IPS-NIHi11 (cell line): ENCODE measurements at places on chromosomes 16 and 17.
A peak's percentile ranks its signal among the peaks of the same experiment; 100 is the strongest.

- no peak for DNase-seq
Observed at GRCh38 chr16:50298591-50299507, 32.5 kb downstream of the ADCY7 start.

GRCh38 chr16:23519282-23519681, 9.0 kb upstream of the GGA2 start:
- DNase-seq: no peak

- no peak for DNase-seq
Observed at GRCh38 chr16:25034911-25035310, 19.7 kb upstream of the ARHGAP17 start.

DNA sequence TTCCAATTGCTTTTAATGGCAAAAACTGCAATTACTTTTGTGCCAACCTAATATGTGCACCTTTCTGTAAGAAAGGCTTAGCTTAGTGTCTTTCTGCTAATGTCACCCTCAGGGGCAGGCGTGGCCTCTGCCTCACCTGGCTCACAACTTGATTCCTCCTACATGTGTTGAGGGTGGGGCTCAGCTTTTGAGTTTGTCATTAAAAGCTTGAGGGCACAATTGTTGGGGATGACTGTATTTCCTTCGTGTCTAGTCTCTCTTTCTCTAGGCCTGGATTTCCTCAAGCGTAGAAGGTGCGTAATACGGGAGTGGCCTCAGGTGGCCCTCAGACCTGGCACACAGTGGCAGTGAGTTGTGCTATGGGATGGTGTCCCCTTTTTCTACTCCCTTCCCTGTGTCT, 94.4 kb downstream of the CLEC16A start:
- no peak for DNase-seq

DNA sequence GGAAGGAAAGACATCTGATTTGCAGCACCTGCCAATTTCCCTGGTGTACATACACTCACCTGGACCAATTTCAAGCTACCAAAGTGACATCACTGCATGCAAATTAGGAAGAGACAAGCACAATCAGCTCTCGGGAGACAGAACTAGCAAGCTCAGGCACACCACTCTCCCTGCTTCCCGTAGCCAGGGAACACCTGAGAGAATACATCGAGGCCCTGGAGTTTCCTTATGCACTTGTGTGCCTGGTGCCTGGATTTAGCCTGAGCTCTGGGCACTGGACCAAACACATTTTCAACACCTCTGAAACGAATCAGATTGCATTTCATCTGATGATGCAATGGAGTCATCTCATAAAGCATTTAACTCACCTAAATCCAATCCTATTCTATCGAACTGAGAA, 110.5 kb downstream of the HS3ST2 start:
- no peak for DNase-seq

DNA sequence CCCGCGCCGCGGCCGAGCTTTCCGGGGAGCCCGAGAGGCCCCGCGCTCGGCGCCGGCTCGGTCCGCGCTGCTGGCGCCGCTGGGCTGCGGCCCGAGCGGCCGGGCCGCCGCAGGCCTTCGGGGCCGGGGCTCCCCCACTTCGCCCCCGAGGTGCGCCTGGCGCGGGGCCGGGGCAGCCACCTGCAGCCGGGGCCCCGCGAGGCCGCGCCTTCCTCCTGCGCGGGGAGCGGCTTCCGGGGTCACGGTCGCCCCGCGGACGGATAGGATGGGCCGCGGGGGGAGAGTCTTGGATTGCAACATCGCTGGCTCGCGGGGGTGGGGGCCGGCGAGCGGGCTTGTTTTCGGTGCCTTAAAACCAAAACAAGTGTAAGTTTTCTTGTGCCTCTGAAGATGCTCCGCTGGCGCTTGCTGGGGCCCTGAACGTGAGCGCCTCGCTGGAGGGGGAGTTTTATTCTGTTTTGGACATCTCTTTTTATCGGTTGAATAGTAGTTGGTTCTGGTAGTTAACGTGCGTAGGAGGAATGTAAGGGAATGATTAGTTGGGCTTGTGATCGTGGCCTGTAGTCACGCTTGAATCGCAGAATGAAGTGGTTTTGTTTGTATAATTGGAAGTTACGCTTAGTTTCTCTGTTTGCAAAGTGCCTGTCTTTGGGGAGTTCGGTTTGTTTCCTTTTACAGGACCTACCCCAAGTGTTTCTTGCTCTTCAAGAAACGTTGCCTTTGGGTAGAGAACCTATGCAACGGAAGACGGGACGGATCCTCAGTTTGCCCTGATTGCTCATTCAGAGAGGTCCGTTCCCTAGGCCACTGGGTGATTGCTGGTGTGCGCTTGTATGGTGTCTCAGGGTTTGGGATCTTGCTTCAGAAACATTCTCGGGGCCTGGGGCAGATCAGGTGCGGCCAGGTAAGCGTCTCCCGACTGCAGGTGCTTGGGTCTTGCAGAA, 724 bp downstream of the UBE2I start:
- DNase-seq: no peak

DNA sequence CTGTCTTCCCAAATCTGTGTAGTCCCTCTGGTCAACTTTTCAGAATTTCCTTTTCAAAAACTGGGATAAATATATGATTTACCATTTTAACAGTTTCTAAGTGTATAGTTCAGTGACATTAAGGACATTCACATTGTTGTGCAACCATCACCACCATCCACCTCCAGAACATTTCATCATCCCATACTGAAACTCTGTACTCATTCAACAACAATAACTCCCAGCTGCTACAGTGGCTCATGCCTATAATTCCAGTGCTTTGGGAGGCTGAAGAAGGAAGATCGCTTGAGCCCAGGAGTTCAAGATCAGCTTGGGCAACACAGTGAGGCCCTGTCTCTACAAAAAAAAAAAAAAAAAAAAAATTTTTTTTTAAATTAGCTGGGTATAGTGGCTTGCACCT, 131.0 kb downstream of the AATF start:
- DNase-seq: no peak

DNA sequence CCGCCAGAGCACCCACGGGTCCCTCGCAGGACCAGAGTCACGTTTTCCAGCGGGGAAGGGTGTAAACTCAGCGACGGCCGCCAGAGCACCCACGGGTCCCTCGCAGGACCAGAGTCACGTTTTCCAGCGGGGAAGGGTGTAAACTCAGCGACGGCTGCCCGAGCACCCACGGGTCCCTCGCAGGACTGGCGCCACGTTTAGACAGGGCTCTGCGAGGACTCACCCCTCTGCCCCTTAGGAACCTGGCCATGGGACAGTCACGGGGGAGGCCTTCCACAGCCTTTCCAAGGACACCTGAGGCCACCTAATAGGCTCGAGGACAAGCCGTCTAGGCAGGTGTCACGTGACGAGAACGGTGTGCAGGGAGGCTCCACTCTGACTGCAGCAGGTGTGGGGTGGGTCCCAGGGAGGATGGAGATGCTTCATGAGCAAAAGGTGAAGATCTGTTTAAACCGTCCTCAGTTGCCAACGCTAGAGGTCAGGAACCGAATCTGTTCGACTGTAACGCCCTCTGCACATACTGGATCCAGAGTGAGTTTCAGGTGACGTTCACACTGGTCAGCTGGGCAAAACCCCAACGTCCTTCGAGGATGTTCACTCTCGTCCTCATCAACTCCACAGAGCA, 48.0 kb upstream of the METRNL start:
- no peak for DNase-seq

DNA sequence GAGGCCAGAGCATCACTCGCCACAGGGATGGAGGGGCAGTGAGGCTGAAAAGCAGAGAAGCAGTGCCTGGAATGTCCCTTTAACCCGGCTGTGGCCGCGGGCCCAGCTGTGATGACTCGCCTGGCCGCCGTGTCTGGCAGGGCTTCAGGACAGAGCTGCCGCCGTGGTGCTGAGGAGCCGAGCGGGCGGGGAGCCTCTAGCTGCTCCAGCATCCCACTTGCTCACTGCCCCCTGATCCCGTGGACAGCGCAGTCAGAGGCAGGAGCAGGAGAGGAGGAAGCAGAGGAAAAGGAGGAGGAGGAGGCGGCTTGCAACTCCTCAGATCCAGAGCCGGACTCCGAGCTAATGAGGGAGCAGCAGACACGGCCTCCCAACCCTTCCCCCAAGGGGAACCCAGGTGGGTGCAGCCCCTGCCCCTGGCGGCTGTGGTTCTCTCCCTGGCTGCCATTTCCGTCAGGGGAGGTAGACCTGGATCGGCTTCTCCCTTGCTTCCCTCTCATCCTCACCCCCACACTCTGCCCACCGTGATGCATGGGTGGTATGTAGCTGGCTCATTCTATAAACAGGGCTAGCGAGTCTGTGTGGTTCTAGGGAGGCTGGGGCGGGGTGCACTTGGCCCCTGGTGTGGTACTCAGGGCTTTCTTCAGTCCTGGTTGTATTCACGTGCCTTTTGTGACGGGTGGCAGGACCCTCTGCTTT, 165.7 kb downstream of the CMIP start:
- peak; percentile 51 for DNase-seq

DNA sequence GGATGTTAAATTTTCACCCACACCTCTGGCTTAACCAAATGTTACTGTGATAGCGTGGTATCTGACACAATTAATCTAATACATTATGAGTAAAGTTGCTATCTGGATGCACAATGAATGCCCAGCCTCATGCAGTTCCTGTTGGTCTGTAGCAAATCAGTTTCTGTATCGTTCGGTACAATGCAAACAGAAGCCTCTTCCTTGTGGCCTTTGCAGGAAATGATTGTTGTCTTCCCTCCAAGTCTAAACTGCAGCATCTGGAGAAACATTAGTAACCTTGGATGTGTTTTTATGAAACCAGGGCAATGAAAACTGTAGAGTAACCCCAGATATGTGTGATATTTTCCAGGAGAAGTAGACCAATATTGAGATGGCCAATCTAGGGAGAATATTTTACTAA, 46.8 kb downstream of the CYB561 start:
- DNase-seq: no peak

DNA sequence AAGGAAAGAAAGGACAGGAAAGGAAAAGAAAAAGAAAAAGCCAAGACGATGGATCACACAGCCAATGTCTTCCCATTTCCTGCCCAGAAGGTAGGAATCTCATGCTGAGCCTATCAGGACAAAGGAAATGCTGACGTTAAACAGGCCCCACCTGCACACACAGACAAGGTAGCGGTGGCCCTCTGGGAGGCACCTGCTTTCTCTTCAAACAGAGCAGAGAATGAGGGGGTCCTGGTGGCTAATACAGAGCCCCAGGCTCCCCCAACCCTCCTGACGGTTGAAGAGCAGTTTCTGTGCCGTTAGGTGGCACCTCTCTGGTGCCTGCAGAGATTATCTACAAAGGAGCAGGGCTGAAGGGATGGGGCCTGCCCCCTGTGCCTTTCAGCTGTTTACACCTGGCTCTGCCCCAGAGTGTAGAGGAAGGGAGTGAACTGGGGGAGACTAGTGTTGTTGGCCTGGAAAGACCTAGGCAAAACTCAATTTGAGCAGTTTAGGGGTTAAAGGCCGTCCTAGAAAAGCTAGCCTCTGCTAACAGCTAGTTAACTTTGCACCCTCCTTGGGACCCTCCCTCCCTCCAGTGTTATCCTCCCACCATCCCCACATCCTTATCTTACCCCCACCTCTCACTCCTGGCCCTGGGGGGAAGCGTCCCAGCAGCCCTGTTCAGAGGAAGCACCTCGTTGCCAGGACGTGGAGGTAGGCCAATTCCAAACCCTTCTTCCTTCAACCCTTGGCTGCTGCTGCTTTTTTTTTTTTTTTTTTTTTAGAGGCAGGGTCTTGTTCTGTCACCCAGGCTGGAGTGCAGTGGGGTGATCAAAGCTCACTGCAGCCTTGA, 56.3 kb downstream of the ARHGAP27 start:
- peak; percentile 55 for DNase-seq

DNA sequence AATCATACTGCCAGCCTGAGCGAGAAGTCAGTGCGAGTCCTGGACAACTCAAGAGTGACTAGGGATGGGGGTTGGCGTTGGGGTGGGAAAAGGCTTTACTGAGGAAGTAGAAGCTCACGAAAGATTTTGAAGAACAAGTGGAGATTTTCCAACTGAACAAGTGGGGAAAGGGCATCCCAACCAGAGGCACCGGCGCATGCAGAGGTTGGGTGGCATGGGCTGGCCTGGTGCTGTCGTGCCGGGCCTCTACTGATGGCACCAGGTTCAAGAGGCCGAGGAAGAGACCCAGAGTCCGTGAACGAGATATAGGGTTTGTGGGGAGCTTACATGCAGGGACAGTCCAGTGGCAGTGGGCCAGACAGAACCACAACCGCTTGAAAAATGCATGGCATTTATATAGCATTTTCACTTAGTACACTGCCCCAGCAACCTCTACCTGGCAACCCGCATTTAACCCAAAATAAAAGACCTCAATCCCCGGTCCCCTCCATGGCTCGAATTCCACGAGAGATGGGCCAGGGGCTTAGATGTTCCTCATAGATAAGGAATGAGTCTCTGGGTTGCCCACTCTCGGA, 7.7 kb upstream of the ITGA3 start:
- no peak for DNase-seq

GRCh38 chr16:10178080-10178479, 4.1 kb downstream of the GRIN2A start:
- no peak for DNase-seq

GRCh38 chr16:48126801-48127644, 28.8 kb downstream of the ABCC12 start:
- no peak for DNase-seq

DNA sequence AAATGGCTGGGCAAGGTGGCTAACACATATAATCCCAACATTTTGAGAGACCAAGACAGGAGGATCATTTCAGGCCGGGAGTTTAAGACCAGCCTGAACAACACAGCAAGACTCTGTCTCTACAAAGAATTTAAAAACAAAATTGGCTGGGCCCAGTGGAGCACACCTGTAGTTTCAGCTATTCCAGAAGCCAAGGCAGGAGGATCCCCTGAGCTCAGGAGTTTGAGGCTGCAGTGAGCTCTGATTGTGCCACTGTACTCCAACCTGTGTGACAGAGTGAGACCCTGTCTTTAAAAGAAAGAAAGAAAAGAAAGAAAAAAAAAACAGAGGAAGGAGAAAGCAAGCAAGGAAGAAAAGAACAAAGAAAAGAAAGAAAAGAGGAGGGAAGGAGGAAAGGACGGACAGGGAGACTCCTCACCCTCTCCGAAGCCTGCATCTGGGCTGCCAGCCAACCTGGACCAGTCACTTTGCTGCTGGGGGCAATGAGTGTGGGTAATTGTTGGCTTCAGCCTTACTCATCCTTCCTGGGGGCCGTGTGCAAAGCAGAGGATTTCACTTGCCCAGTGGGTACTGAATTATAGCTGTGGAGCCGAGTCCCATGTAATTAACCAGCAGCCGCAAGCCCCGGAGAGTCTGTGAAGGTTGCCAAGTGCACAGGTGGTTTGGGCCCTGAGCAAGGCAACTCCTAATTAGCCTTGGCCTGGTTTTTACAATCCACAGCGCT, 6.7 kb upstream of the MT4 start:
- no peak for DNase-seq
